ENCODE measurements at places on chromosomes 6 and 20. TPM values are rescaled to one million over a fixed set of nuclear protein-coding genes. Genes with fewer than 3 reads are reported as not detected.

The SOBP gene
- 9.7 TPM for polyA plus RNA-seq

The SLC22A7 gene
- not detected for polyA plus RNA-seq

The EYA2 gene
- 2.0 TPM for polyA plus RNA-seq

The RAET1L gene
- not detected for polyA plus RNA-seq

The TNFRSF6B gene
- not detected for polyA plus RNA-seq

The EPB41L2 gene
- polyA plus RNA-seq = 47.9 TPM

The OPRM1 gene
- polyA plus RNA-seq = 0.27 TPM

The LY6G6D gene
- not detected for polyA plus RNA-seq

DNA sequence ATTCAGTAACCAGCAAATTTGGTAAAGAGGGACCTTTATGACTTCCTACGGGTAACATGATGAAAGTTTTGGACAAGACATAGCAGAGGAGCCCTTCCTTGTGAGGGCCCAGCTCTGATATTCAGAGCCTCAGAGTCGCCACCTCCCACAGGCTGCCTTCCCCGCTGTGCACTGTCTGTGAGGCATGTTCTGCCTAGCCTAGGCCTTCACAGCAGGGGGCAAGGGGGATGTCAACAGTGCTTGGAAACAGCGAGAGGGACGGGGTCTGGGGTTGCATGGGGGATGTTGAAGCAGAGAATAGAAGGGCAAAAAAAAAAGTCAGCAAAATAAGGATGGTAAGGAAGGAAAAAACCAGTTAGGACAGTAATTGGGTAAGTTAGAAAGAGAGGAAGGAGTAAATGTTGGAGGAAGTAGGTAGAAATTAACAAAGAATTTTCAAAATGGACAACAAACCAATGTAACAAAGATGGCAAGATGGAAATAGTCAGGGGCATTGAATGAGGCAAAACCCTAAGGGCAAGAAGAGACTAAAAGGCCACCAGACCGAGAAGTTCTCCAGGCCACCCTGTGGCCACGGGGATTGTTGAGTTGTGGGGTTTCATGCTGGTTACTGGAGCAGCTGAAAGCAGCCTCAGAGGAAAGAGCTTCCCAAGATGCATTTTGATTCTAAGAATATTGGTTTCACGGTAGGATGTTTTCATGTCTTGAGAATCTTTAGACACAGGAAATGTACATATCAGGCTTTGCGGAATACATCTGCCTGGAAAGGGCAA lies 139.8 kb downstream of the LY86 start:
- no peak overlapping the region for H3K4me3 ChIP-seq
- peaks cover 12% of the 10 kb centered on the region for H3K4me1 ChIP-seq
- DNase-seq = no peak
- no peak overlapping the region for H3K27ac ChIP-seq
- H3K36me3 ChIP-seq = no peaks in the 10 kb centered on the region

DNA sequence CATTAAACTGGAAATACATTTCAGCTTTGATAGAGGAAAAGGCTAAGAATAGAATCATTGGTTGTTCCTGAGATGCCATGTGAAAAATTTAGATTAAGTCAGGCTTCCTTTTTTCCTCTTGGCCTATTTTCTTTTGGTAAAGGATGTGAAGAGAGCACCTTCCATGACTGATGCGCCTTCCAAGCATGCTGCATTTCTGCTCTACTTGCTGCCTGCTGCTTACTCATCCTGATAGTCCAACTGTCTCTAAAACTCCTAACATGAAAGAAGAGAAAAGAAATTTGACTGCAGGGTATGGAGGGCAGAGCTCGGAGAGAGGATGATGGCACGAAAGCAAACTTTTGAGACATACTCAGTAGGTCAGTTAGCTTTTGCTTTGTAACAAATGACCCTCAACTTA lies 28.8 kb downstream of the SNAP25 start:
- H3K27me3 ChIP-seq = no peaks in the 10 kb centered on the region
- H3K4me1 ChIP-seq = no peaks in the 10 kb centered on the region
- H3K36me3 ChIP-seq = no peaks in the 10 kb centered on the region
- H3K27ac ChIP-seq = no peak overlapping the region
- H3K4me3 ChIP-seq = no peak overlapping the region

GRCh38 chr6:165184192-165184979 lies 125.0 kb downstream of the C6orf118 start:
- H3K4me1 ChIP-seq = no peaks in the 10 kb centered on the region
- H3K36me3 ChIP-seq = no peaks in the 10 kb centered on the region
- no peaks in the 10 kb centered on the region for H3K27me3 ChIP-seq
- no peak overlapping the region for H3K27ac ChIP-seq
- no peak overlapping the region for H3K4me3 ChIP-seq
- no peak for DNase-seq

DNA sequence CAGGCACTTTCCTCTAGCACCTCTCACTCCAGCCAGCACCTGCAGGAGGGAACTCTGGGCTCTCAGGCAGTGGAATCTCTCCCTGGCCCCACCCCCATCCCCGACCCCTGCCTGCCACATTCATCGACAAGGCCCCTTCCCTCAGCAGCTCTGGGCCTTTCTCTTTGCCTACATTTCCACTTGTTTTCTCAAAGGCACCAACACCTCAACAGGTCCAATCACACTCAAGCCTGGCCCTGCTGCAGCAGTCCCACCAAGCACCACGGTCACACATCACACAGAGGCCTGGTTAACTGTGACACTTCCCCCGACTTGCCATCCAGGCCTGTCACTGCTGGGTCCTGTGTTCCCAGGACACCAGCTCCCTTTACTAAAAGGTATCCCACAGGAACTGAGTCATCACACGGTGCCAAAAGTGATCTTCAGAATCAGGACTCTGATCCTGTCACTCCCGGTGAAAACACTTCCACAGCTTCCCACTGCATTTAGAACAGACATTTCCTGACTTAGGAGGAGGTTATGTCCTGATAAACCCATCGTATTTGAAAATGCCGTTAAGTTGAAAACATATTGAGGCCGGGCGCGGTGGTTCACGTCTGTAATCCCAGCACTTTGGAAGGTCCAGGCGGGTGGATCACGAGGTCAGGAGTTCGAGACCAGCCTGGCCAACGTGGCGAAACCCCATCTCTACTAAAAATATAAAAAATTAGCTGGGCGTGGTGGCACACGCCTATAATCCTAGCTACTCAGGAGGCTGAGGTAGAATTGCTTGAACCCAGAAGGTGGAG lies 54.9 kb downstream of the MYH7B start:
- no peak overlapping the region for H3K4me3 ChIP-seq
- no peaks in the 10 kb centered on the region for H3K36me3 ChIP-seq
- peaks cover 36% of the 10 kb centered on the region for H3K4me1 ChIP-seq
- H3K27me3 ChIP-seq = no peaks in the 10 kb centered on the region
- no peak overlapping the region for H3K27ac ChIP-seq

DNA sequence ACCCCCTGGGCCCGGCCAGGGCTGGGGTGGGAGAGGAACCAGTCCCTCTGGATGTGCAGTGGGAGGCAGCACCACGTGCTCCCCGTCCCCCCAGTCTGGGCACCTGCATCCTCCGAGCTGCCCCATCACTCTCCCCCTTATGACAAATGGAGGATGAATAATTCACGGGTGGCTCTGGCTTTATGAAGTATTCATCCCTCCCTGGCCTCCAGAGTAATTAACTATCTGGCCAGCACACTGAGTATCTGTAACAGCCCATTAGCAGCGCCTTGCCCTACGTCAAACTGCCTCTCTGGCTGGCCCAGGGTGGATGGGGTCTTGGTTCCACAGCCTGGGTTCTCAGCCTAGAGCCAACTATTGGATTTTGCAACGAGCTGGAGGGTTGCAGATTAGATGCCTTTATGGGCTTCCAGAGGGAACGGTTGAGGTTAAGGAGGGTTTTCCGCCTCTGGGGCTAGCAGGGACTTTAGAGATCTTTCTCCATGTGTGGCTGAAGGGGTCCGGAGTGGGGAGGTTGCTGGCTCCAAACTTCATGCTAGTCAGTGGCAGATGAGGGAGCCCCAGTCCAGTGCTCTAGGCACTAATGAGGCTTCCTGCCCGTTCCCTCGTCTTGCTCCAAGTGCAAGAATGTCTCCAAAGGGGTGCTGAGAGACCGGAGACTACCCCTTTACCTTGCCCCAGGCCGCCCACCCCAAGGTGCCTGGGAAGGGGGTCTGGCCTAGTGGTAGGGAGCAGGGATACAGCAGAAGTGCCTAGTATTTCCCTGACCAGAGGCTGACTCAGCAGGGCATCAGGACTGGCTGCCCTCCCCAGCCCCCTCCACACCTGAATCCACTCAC lies 53.5 kb upstream of the MLN start:
- H3K27ac ChIP-seq = no peak overlapping the region
- no peak for DNase-seq
- no peaks in the 10 kb centered on the region for H3K27me3 ChIP-seq
- H3K36me3 ChIP-seq = no peaks in the 10 kb centered on the region
- H3K4me1 ChIP-seq = peaks cover 6% of the 10 kb centered on the region
- H3K4me3 ChIP-seq = no peak overlapping the region

- no peak overlapping the region for H3K4me3 ChIP-seq
- no peak for DNase-seq
- no peaks in the 10 kb centered on the region for H3K36me3 ChIP-seq
- H3K4me1 ChIP-seq = no peaks in the 10 kb centered on the region
These were observed 577.9 kb downstream of the TFAP2B start for GRCh38 chr6:51396583-51396982.

DNA sequence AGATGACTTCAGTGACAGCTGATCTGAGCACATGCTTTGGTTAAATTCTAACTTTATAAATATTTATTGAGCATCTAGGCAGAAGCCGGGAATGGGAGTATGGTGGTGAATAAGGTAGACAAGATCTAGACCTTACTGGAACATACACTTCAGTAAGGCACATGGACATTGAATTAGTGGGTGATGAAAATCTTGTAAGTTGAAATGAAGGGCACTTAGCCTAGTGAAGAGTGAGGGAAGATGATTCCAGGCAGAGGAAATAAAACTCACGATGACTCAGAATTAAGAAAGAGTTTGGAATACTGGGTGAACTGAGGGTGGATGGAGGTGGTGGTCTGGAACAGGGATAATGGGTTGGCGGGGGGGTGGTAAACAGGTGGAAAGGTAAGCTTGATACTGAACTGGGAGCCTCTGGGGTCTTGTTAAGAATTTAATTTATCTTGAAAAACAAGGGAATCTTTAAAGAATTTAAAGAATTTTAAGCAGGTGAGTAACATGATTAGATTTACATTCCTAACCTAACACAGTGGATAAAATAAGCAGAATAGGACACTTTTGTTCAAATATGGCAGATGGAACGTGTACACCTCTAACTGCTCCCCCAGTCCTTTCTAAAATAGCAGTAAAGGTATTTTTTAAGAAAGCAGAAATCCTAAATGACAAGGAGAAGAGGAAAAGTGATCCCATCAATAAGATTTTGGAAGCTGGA lies 75.2 kb upstream of the ARHGAP18 start:
- H3K27ac ChIP-seq = no peak overlapping the region
- DNase-seq = no peak
- no peaks in the 10 kb centered on the region for H3K27me3 ChIP-seq
- no peak overlapping the region for H3K4me3 ChIP-seq

- no peak overlapping the region for H3K4me3 ChIP-seq
- no peaks in the 10 kb centered on the region for H3K4me1 ChIP-seq
- H3K27ac ChIP-seq = no peak overlapping the region
These were observed 107.4 kb downstream of the SCML4 start for GRCh38 chr6:107716688-107717089.

GRCh38 chr6:16205377-16206144 lies 32.8 kb upstream of the GMPR start:
- no peak for DNase-seq
- peak overlapping the region; percentile 13 for H3K27ac ChIP-seq
- H3K4me1 ChIP-seq = no peaks in the 10 kb centered on the region
- H3K4me3 ChIP-seq = no peak overlapping the region
- no peaks in the 10 kb centered on the region for H3K36me3 ChIP-seq
- H3K27me3 ChIP-seq = no peaks in the 10 kb centered on the region

DNA sequence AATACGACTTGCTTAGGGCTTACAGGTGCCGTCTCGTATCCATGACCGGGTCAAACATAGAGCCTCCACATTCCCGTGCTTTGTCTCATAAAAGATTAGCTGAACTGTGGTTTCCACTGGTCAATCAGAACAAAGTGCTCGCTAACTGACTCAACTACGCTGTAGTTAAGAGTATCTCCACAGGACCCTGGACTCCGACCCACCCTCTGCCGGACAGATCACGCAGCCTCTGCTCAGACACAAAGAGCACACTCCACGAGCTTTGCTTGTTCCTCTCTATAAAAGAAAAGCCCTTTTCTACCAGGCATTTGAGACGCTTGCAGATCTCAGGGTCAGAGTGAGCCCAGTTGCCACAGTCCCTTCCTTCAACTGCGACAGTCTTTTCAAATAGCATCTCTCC lies 298.7 kb upstream of the CDH4 start:
- DNase-seq = no peak
- H3K36me3 ChIP-seq = no peaks in the 10 kb centered on the region
- no peaks in the 10 kb centered on the region for H3K27me3 ChIP-seq

GRCh38 chr6:131741688-131742393 lies 31.0 kb upstream of the CTAGE9 start:
- no peaks in the 10 kb centered on the region for H3K27me3 ChIP-seq
- no peak overlapping the region for H3K27ac ChIP-seq
- H3K36me3 ChIP-seq = no peaks in the 10 kb centered on the region
- DNase-seq = no peak
- no peaks in the 10 kb centered on the region for H3K4me1 ChIP-seq
- H3K4me3 ChIP-seq = no peak overlapping the region

DNA sequence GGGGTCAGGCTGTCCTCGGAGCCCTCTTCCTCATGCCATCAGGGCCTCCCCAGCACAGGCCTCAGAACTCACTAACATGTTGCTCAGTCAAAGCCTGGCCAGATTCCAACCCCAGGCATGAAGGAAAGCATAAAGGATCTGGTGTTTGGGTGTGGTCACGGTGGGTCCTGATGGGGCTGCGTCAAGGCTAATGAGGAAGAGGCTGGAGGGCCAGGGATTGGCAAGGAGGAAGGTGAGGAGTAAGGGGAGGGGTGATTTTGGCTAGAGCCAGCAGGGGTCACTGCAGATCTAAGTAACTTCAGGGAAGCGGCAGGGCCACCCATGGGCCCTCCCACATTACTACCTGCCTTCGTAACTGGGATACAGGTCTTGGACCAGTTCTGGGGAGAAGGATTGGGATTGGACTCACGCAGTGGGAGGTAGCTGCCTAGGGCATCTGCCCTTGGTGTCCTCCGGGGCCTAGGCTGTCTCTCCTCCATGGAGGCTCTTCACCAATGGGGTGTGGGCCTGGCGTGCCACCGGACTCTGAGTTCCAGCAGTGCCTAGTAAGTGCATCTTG lies 36.2 kb upstream of the MRPS18A start:
- no peak overlapping the region for H3K4me3 ChIP-seq
- peak; percentile 74 for DNase-seq
- no peak overlapping the region for H3K27ac ChIP-seq
- H3K4me1 ChIP-seq = no peaks in the 10 kb centered on the region
- no peaks in the 10 kb centered on the region for H3K27me3 ChIP-seq

All from adrenal gland (tissue), 19 donors.